ENCODE measurements at places on chromosomes 7 and 10.

- DNase-seq, result no peak
These were observed 75.4 kb downstream of the CFTR start for GRCh38 chr7:117555260-117555659.

DNA sequence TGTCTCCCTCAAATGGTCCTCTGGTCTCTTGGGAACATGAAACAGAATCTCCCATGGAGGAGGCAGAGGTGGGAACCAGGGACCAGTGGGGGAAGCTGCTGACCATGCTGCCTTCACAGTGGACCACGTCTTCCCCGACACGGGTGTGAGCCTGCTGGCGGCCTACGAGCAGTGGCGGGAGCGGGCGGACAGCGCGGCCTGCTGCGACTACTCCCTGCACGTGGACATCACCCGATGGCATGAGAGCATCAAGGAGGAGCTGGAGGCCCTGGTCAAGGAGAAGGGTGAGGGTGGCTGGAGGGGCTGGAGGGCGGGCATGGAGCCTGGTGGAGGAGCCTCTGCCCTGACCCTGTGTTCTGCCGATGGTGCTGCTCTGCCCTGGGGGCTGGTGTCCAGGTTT lies 8.0 kb downstream of the DPYSL4 start:
- no peak for DNase-seq

- DNase-seq, result no peak
These were observed 672.9 kb downstream of the MAGI2 start for GRCh38 chr7:78780560-78780959.

- peak; percentile 72 for DNase-seq
These were observed 81.5 kb upstream of the SMIM30 start for GRCh38 chr7:113199841-113200240.

DNA sequence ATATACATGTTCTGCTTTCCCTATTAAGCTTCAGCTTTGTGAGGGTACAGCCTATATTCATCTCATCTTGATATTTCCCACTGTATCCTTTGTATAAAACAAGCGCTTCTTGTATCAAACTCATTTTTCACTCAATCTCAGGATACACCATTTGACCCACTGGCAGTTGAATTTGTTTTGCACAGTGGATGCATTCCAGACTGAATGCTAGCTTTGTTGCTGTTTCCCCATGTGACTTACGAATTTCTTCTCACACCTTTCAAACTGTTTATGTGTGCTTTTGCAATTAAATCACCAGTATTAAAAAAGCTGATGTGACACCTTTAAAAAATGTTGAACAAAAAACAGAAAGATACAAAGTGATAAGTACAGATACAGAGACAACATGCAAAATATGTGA lies 180.9 kb downstream of the ZNF438 start:
- DNase-seq, result no peak

- no peak for DNase-seq
These were observed 191.9 kb downstream of the ETV1 start for GRCh38 chr7:13797545-13797944.

DNA sequence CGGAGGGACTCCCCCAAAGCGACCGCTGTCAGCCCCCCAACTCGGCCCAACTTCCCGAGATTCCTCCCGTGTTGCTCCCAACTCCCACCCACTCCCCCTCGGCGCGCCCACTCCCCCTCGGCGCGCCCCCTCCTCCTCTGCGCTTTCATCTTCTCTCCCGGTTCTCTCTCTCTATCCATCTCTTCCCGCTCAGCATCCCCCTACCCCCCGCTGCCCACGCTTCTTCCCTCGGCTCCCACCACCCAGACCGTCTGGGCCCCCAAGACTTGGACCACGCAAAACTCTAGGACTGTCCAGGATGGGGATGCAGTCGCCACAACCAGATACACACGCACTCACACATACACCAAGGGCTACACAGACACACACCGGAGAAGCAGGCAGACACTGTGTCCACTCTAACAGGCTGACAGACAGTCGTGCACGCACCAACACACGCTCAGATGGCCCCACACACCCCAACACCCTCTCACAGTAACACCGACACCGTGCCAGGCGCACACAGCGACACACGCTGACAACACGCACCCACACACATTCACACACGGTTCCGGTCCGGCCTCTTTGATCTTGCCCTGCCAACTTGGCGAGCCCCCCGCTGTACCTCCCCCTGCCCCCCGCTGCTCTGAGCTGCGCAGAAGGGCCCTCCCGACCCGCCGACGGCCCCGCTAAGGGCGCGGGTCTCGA lies 1.1 kb downstream of the GRID1 start:
- DNase-seq, result no peak

- DNase-seq, result peak; percentile 8
These were observed 274.5 kb upstream of the MGMT start for GRCh38 chr10:129192344-129193128.

DNA sequence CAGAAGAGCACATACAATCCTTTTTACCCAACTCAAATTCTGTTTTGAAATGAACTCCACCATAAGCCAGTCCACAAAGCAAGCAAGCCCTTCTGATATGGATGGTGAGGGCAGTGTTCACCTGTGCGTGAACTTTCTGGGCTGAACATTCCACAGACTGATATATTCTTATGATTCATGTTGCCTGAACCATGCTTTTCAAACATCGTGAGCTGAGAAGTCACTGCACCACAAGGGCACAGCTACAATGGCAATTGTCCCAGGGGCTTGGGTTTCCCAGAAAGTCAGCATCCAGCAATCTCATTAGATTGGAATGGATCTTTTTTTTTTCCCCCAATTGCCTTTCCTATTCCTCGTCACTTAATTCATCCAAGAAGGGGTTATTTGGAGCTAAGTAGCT lies 86.9 kb upstream of the ZNF438 start:
- peak; percentile 69 for DNase-seq

GRCh38 chr7:91266067-91266688 lies 1.9 kb downstream of the FZD1 start:
- DNase-seq, result no peak

GRCh38 chr7:126450269-126450671 lies 802.5 kb downstream of the GRM8 start:
- no peak for DNase-seq

DNA sequence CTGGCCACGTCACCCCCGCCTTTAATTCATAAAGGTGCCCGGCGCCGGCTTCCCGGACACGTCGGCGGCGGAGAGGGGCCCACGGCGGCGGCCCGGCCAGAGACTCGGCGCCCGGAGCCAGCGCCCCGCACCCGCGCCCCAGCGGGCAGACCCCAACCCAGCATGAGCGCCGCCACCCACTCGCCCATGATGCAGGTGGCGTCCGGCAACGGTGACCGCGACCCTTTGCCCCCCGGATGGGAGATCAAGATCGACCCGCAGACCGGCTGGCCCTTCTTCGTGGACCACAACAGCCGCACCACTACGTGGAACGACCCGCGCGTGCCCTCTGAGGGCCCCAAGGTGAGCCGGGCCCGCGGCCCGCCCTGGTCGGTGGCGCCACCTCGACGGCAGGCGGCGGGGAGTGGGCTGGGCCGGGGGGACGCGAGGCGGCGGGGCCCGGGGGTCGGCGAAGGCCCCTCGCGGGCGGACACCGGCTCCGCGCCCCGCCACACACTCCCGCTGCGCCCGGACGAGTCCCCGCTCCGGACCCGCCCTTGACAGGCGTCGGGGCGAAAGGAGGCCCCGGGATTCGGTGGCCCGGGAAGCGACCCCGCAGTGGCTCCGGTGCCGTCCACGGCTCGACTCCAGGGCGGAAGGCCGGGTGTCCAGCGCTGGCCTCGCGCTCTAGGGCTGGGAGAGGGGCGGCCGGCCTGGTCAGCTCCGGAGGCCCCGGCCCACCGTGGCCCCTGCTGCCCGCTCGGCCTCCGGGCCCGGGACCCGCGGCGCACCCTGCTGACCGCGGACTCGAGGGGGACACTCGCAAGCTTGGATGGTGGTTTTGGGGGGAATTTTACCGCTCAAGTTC lies 557 bp downstream of the BAG3 start:
- peak; percentile 17 for DNase-seq

DNA sequence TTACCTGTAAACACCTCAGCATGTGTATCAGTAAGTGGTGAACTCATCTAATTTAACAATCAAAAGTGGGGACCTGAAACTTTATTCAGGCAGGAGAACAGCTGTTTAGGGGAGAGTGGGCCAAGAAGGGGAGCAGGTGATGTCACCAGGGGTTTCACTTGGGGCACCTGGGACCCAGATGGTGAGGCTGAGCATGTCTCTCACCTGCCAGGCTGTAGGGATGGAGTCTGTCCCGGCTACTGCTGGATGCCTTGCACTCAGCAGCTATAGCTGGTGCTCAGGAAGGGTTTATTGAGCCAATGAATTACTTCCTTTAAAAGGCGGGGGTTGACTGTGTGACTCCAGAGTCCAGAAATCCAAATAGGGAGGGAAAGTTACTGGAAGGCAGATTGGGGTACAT lies 23.0 kb downstream of the CDH23 start:
- DNase-seq, result no peak

DNA sequence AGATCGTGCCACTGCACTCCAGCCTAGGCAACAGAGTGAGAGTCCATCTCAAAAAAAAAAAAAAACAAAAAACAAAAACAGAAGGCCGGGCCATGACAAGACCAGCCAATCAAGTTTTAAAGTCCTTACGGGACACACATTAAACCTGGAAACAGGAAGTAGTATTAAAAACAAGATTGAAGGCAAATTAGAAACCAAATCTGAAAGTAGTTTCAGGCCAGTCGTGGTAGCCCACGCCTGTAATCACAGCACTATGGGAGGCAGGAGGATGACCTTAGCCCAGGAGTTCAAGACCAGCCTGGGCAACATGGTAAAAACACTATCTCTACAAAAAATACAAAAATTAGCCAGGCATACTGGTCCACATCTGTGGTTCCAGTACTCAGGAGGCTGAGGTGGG lies 18.1 kb downstream of the PSAP start:
- DNase-seq, result no peak

DNA sequence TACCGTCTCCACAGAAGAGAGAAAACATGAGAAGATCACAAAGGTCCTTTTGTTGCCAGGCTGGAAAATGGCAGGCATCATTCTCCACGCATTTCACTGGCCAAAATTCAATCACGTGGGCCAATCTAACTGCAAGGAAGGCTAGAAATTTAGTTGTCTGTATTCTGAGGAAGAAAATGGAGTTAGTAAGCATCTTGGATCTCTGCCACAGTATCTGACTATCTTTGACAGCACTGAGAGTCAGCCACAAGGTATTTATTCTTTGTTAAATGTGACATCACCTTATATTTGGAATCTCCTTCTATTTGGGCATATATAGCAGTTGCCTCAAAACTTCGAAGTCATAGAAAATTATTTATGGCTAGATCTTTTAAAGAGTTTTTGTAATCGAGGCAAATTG lies 213.9 kb downstream of the NSUN6 start:
- DNase-seq, result peak; percentile 9

DNA sequence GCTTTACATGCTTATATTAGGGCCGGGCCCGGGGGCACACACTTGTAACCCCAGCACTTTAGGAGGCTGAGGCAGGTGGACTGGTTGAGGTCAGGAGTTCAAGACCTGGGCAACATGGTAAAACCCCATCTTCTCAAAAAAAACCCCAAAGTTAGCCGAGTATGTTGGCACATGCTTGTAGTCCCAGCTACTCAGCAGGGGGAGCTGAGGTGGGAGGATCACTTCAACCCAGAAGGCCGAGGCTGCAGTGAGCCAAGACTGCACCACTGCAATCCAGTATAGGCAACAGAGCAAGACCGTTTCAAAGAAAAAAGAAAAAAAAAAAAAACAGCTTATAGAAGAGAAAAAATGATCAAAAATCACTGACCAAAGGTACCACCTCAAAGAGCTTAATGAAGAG lies 63.1 kb downstream of the AMZ1 start:
- DNase-seq, result no peak

- DNase-seq, result no peak
These were observed 2.2 kb downstream of the LEP start for GRCh38 chr7:128243273-128243672.

DNA sequence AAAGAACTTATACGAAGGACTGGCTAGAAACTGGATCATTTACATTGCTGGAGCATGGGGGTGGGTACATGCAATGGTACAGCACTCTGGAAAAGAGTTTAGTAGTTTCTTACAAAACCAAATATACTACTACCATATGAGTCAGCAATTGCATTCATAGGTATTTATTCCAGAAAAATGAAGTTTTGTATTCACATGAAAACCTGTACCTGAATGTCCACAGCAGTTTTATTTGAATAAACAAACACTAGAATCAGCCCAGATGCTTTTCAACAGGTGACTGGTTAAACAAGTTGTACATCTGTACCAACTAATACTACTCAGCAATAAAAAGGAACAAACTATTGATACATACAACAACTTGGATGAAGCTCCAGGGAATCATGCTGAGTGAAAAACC lies 3.4 kb downstream of the SCIN start:
- DNase-seq, result no peak

DNA sequence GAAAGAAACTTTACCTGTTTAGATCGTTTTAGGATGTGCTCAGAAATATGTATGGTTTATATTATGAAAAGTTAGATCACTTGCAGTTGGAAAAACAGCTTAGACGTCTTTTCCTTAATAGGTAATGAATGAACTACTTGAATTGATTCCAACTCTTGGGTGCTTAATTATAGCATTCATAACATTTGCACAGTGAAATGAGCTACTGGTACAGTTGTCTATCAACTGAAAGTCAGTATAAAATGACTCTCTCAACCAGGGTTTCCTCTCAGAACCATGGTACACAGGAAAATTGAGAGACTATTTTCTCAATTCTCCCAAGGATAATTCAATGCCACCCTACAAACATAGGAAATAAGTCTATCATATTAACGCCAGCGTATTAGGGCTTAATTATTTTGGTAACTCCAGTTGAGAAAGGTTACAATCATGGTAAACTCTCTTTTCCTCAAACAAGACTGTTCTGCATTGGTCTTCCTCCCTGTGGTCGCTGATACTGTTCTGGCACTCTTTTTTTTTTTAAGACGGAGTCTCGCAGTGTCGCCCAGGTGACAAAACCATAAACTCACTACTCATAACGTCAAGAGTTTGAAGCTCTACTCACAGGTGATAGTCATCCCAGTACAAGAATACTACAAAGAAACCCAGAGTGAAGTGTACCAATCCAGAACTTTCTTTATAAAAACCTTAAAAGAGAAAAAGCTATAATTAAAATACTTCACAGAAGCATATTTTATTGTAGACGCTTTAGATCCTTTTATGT lies 2.0 kb downstream of the ANLN start:
- peak; percentile 84 for DNase-seq

DNA sequence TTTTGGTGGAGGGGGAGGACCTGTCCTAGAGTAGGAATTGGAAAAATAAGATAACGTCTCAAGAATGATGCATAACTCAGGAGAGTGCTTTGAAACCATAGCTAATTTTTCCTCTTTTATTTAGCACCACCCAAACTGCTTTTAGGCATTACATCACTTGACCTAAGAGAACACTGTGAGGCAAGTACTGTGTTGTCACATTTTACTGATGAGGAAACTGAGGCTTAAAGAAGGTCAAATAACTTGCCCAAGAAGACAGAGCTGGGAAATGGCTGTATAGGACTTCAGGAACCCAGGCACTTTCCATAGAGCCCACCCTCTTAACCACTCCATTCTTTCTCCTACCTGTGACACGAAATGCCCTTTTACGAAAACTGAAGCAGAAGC lies 21.4 kb downstream of the ADRB1 start:
- DNase-seq, result no peak
